Bone marrow (tissue), 2 donors: ENCODE measurements at places on chromosomes 2 and 18.

- no peak for DNase-seq
Observed at GRCh38 chr2:168697668-168698121, 104.7 kb upstream of the NOSTRIN start.

GRCh38 chr2:72135921-72136320 is 11.7 kb downstream of the CYP26B1 start:
- DNase-seq, result no peak

DNA sequence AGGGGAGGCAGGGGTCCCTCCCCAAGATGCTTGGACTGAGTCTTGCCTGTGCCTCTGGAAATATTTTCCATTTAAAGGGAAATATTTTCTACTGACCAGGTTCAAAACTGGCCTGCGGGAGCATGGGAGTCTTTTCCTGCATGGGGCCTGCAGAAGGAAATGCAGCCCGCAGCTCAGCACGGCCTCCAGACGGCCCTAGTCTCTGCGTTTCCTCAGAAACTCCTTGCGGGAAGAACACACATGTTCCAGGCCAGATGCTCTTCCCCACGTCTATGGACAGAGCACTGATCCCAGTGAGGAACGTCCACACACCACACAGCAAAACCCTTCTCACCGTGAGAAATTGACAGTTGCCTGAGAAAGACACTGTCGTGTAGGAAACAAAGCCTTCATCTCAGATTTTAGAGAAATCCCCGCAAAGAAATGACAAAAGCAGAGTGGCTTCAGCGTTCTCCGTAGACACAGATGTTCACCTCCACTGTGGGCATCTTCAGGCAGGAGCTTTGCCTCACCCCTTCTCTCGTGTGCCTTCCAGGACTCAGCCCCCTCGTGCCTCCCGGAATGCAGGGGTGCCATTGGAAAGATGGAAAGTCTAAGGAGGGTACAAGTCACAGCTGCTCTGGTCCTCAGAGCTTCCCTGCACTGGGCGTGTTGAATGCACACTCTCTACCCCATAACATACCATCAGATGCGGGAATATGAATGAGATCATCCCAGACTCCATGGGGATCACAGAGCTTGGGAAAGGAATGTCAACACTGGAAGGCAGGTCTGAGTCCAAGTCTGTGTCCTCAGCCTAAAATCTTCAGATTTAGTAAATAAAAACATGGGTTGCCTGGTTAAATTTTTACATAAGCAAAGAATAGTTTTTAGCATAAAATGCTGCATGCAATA is 438.7 kb upstream of the SALL3 start:
- no peak for DNase-seq

- DNase-seq, result no peak
Observed at GRCh38 chr2:190698895-190699294, 50.0 kb downstream of the NAB1 start.

DNA sequence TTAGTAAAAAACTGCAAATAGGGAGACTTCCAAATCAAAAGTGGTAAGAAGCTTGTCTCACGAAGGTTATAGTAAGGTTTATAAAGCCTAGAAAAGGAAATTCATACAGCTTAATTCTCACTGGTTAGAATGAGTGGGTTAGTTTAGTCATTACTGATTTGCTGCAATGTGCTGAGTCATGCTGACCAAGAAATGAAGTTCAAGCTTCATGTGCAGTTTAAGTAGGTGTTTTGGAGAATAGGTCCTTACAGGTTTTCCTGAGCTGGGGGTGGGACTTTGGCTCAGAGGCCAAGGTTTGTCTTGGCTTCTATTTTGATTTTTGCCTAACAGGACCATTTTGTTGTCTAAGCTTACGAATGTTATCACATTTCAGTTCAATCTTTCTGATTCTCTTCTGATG is 15.1 kb downstream of the CLIP4 start:
- DNase-seq, result no peak

DNA sequence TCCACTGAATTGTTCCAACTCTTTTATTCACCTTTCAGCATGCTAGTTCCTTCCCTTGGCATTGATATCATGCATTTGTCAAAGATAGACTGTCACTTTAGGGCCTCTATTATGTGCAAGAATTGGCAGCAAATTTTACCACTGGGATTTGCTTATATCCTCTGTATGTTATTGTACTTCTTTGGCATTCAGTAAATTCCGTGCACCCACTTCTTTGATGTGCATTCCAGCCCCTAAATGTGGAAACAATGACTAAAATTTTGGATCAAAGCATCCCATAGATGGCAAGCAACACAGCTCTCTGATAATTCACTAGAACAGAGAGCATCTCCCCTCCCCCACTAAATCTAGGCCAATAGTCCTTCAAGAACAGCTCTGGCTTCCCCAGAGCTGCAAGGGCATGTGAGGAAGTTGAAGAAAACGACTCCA is 399.0 kb upstream of the HNRNPA3 start:
- DNase-seq, result no peak

DNA sequence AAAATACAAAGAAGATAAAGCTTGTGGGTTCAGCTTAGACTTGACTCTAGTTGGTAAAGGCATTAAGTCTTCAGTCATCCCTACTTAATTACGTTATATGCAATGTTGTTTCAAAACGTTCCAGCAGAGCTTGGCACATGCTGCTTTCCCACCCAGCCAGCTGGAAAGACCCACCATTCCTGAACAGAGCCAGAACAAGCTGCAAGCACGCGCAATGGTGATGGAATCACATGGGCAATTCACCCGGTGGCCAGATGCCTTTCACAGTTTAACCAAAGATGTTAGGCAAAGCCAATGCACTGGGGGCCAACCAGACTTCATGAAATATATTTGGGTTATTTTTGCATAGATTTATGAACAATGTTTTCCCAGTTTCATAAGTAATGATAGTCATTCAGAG is 123.4 kb upstream of the CDH20 start:
- DNase-seq, result no peak

- no peak for DNase-seq
Observed at GRCh38 chr2:26164641-26165211, 8.2 kb upstream of the GAREM2 start.

- no peak for DNase-seq
Observed at GRCh38 chr18:21327101-21327500, 85.1 kb downstream of the GREB1L start.

GRCh38 chr2:12211326-12212175 is 465.1 kb downstream of the LPIN1 start:
- DNase-seq, result no peak

GRCh38 chr2:127565261-127566138 is 30.0 kb downstream of the MYO7B start:
- no peak for DNase-seq

DNA sequence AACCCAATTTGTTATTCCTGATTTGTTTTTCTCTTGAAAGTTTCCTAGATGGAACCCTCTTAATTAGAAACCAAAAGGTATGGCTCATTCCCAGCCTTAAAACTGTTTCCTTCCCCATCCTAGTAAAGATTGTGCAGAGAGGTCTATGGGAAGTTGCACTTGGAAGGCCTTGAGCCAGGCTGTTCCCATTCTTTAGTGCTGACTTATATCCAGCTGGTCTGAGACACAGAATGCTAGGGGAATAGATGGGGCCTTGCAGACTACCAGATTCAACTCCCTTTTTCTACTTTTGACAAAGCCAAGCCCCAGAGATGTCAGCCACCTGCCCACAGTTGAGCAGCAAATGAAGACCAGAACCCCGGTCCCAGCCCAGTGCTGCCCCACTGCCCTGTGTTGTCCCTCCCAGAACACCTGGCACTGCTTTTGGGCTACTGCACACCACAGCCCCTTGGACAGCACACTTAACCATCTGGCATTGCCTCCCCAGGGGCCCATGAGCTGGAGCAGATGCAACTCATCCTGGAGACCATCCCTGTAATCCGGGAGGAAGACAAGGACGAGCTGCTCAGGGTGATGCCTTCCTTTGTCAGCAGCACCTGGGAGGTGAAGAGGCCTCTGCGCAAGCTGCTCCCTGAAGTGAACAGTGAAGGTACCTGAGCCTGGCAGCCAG is 98.2 kb downstream of the MRO start:
- DNase-seq, result no peak

- DNase-seq, result no peak
Observed at GRCh38 chr2:158893474-158893873, 75.0 kb upstream of the TANC1 start.

DNA sequence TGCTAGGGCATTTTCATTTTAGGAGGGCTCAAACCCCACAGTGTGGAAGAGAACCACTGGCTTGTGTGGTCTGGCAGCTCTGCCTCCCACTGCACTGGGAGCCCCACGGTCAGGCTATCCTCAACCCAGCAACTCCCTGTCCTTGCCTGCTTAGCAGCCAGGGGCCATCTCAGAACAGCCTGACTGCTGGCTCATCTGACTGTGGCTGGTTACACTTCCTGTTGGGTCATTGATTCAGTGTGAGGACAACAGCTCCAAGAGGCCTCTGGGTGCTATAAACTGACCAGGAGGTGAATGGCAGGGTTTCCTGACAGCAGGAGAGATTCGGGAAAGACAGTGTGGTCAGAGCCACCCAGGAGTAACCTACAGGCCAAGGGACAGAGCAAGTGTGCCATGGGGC is 40.1 kb downstream of the AMER3 start:
- DNase-seq, result no peak

GRCh38 chr18:76506974-76507764 is 12.1 kb upstream of the ZNF516 start:
- no peak for DNase-seq

DNA sequence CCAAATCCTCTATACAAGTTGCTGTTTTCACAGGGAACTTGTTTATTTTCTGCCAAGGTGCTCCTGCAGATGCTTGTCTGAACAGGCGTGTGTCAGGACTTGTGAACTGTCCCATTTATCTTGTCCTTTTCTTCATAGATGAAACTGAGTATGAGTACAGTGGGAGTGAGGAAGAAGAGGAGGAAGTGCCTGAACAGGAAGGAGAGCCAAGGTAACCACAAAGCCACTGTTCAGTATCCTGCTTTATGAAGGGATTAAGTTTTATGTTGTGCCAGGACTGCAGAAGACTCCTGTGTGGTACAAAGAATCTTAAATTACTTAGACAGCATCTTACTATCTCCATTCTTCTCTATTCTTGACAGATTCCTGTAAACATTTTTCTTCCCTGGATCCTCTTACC is 145.0 kb downstream of the MAP4K4 start:
- no peak for DNase-seq

DNA sequence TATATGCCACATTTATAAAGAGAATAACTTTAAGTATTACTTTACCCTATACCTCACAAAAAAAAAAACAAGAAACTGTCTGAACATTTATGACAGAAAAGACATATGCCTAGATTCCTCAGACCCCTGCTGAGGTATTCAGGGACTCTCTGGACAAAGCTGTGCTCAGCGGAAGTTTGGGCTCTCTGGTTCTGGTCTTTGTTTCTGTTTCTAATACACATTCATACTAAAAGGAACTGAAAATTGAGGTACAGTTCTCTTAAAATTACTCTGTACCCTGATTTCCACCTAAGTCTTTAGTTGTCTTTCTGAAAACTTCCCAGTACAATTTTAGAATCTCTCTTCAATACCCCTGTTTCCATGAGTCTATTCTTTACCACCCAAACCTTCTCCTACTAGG is 160.3 kb downstream of the IKZF2 start:
- no peak for DNase-seq

DNA sequence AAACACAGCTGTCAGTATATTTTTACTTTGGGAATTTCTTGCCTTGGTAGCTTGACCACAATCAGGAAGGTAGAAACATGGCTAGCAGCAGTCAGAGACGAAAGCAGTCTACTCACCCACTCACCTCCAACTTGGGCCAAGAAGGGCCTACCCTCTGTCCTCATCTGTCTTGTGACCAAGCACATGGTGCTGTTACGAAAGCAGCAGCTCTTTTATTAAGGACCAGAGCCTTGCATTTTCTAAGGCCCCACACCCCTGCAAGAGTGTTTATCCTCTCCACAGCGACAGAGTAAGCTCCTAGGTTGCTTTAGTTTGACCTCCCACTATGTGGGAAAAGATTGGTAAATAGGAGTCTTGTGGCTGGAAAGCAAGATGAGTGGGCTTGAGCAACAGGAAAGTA is 31.3 kb upstream of the MSTN start:
- DNase-seq, result no peak

DNA sequence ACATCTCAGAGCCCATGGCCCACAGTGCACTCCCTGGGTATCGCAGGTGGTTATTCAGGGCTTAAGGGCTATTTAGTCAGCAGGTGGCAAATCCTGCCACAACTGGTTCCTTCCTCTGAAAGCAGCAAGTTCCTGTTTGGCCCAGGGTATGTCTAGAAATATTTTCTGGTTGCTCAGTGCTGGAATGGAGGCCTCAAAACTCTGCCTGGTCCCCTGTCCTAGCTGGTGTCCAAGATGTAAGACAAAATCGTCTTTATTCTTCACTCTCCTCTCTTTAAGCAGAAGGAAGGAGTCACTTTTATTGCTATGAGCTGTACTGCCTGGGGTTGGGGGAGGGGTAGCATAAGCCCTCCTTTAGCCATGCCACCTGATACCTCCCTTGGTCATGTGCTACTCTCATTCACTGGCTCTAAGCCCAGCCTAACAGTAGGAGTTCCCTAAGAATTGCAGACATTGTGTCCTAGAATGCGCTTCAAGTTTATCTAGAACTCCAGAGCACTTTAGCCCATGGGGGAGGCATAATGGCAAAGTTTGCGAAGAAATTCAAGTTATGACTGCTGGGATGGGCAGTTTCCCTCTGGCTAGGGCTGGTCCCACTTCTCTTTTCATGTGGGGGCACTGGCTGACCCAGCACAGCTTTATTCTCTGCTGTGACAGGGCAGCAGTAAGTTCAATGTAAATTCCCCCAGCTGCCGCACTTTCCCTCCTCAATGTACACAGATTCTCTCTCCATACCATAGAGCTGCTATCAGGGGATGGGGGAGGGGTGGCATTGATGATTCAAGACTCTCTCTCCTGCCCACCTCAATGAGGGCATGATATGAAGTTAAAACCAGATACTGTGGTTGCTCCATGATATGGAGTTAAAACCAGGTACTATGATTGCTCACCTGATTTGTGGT is 27.1 kb upstream of the CWC22 start:
- DNase-seq, result no peak

- DNase-seq, result no peak
Observed at GRCh38 chr2:200383380-200384110, 77.1 kb downstream of the SPATS2L start.

GRCh38 chr2:207285473-207285815 is 119.7 kb upstream of the KLF7 start:
- no peak for DNase-seq

GRCh38 chr2:156841321-156841720 is 405.1 kb downstream of the GPD2 start:
- no peak for DNase-seq

- DNase-seq, result no peak
Observed at GRCh38 chr18:23225503-23225902, 90.2 kb downstream of the CABLES1 start.

GRCh38 chr2:99970292-99970868 is 172.0 kb downstream of the AFF3 start:
- no peak for DNase-seq

DNA sequence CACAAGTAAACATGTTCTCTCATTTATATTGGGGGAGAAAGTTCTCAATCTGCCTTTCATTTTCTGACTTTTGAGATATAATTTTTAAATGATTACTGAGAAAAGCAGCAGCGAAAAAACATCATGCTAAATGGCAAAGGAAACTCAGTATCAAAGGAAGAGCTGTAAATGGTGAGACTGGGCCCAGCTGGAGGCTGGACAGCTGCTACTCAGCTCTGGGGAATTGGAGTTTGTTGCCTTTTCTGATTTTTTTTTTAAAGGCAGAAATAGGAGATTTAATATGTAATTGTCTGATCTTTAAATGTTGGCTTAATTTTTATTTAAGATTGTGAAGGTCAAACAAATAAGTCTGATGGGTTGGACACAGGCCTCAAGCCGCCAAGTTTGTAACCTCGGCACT is 137.1 kb upstream of the TACR1 start:
- no peak for DNase-seq
